K562 (cell line): ENCODE measurements at places on chromosomes 2 and 18. TPM values are rescaled to one million over a fixed set of nuclear protein-coding genes. Genes with fewer than 3 reads are reported as not detected.

DNA sequence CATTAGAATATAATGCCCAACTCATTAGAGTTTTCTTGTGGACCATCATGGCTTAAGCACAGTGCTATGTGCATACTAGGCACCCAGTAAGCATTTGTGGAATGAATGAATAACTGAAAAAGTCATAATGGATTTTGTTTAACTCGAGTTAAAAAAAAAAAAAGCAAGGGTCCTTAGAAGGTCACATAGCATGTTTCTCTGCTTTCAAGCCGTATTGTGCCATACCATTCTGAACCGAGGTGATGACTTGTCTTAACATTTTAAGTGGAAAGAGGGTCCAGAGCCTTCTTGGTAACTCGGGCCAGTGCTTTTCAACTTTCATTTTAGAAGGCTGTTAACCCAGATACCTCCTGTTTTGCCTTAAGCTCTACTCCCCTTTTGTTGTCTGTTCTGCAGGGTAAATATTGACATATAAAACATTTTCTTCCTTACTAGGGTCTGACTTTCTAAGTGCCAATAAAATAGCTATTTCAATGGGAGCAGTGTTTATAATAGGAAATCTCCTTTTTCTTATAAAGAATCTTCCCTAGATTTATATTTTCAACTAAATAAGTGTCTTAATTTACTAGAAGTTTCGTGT lies 787 bp upstream of the ADGRF3 start:
- peak overlapping the region; percentile 86 for H3K4me3 ChIP-seq
- DNase-seq: no peak
- peak overlapping the region; percentile 97 for H3K27ac ChIP-seq
- peaks cover 7% of the 10 kb centered on the region; the same call in 2 of the 3 replicates for H3K36me3 ChIP-seq
- H3K4me1 ChIP-seq: peaks cover 33% of the 10 kb centered on the region
- H3K27me3 ChIP-seq: no peaks in the 10 kb centered on the region

Gene KCNG2
- not detected in 2 replicates for total RNA-seq

GRCh38 chr2:62303788-62304187 lies 107.9 kb downstream of the B3GNT2 start:
- peaks cover 24% of the 10 kb centered on the region for H3K36me3 ChIP-seq
- DNase-seq: no peak

GRCh38 chr18:73235491-73235890 lies 367.7 kb upstream of the NETO1 start:
- H3K36me3 ChIP-seq: peaks cover 20% of the 10 kb centered on the region; the same call in 2 of the 3 replicates
- H3K27ac ChIP-seq: no peak overlapping the region
- H3K4me3 ChIP-seq: no peak overlapping the region
- no peaks in the 10 kb centered on the region for H3K4me1 ChIP-seq
- no peak for DNase-seq

GRCh38 chr18:61910101-61910500 lies 17.3 kb upstream of the RNF152 start:
- no peaks in the 10 kb centered on the region for H3K4me1 ChIP-seq
- H3K4me3 ChIP-seq: no peak overlapping the region
- no peak for DNase-seq
- no peaks in the 10 kb centered on the region for H3K36me3 ChIP-seq
- no peaks in the 10 kb centered on the region for H3K27me3 ChIP-seq
- H3K27ac ChIP-seq: no peak overlapping the region

GRCh38 chr2:160970052-160970965 lies 189.9 kb upstream of the TANK start:
- peak; percentile 30 for DNase-seq
- no peaks in the 10 kb centered on the region for H3K27me3 ChIP-seq
- H3K27ac ChIP-seq: no peak overlapping the region
- no peak overlapping the region for H3K4me3 ChIP-seq
- no peaks in the 10 kb centered on the region for H3K36me3 ChIP-seq

DNA sequence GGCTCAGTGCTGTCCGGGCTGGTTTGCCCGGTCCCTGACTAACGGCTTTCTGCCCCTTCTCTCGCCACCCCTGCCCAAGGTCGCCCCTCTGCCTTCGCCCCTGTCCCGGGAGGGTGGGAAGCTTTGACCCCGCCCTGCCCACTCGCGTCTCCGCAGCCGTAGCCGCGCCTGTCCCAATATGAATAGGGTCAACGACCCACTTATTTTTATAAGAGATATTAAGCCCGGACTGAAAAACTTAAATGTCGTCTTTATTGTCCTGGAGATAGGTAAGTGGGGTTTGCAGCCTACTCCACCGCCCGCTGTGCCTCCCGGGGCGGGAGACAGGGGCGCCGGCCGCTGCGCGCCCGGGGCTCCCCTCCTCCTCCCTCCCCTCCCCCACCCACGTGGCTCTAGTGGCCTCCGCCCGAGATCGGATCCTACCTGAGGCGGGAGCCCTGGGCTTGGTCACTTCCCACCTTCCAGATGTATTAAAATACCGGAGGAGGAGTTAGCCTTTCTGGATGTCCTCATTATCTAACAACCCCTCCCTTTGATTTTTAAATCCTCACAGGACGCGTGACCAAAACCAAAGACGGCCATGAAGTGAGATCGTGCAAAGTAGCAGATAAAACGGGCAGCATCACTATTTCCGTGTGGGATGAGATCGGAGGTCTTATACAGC lies 633 bp downstream of the NABP1 start:
- DNase-seq: peak; percentile 60
- H3K36me3 ChIP-seq: peaks cover 29% of the 10 kb centered on the region
- H3K4me1 ChIP-seq: peaks cover 21% of the 10 kb centered on the region
- H3K27me3 ChIP-seq: no peaks in the 10 kb centered on the region

- DNase-seq: no peak
- no peaks in the 10 kb centered on the region for H3K36me3 ChIP-seq
- H3K4me1 ChIP-seq: no peaks in the 10 kb centered on the region
- peaks cover 12% of the 10 kb centered on the region for H3K27me3 ChIP-seq
- no peak overlapping the region for H3K4me3 ChIP-seq
Measured at GRCh38 chr2:136001131-136001530, 15.7 kb upstream of the DARS1 start.

- peaks cover 89% of the 10 kb centered on the region for H3K36me3 ChIP-seq
- DNase-seq: no peak
- H3K4me1 ChIP-seq: no peaks in the 10 kb centered on the region
- no peaks in the 10 kb centered on the region for H3K27me3 ChIP-seq
- H3K27ac ChIP-seq: no peak overlapping the region
- no peak overlapping the region for H3K4me3 ChIP-seq
Measured at GRCh38 chr18:13103366-13103765, 112.2 kb downstream of the CEP192 start.

GRCh38 chr2:4908461-4908860 lies 783.7 kb upstream of the SOX11 start:
- no peak for DNase-seq
- no peaks in the 10 kb centered on the region for H3K27me3 ChIP-seq
- no peaks in the 10 kb centered on the region for H3K4me1 ChIP-seq
- no peak overlapping the region for H3K27ac ChIP-seq
- H3K4me3 ChIP-seq: no peak overlapping the region
